EL (cell line): ENCODE measurements at places on chromosomes 1 and 21.
A peak's percentile ranks its signal among the peaks of the same experiment; 100 is the strongest.

- no peak for DNase-seq
These were observed 24.3 kb downstream of the KIAA1614 start for GRCh38 chr1:180937012-180937372.

GRCh38 chr1:234768171-234768568 is 158.2 kb upstream of the IRF2BP2 start:
- no peak for DNase-seq

DNA sequence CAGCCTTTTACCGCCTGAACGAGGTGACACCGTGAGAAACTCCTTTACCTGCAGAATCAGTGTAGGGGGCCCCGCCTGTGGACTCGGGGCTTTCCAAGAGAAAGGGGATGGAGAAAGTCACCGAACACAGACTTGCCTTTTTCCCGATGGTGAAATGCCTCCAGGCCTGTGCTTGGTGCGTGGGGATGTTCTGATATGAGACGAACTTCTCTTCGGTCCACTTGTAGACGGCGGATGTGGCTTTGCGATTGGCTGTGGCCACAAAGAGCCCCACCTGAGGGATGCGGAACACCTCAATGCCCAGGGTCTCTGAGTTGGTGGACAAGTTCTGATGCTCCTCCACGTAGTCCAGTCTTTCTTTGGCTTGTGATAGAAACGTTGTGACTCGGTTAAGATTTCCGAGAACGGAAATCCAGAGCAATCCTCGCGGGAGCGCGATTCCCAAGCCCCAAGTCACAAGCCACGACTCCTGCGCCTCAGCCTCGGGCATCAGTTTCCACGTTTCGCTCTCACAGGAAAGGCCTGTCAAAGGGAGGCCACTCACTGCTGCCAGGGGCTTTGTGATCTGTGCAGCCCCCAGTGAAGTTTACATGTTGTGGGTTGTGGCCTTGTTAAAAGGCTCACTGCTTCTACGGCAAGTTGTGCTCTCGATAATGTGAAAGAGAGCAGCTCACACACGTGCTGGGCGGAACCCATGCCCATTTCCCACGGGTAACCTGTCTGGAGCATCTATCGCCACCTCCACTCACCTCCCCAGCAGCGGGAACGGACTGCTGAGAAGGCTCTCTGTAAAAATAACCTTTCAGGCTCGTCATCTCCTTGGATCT is 12.6 kb downstream of the KRTAP10-1 start:
- DNase-seq = no peak

DNA sequence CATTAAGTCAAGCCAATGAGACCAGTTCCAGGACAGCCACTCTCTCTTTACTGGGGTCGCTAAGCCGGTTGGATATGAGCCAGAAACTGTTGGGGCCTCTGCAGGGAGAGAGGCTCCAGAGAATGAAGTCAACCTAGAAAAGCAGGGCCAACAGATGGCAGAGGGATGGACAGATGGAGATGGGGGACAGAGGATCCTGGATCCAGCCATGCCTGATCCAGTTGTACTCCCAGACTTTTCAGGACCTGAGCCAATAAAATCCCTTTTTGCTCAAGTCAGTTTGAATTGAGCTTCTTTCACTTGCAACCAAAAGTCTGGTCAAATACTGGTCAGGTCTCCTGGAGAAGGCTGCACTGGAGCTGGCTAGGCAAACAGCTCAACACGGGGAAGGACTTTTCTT is 2.2 kb downstream of the DHCR24 start:
- no peak for DNase-seq

GRCh38 chr1:206734499-206735142 is 36.0 kb upstream of the IL19 start:
- DNase-seq = peak; percentile 44

DNA sequence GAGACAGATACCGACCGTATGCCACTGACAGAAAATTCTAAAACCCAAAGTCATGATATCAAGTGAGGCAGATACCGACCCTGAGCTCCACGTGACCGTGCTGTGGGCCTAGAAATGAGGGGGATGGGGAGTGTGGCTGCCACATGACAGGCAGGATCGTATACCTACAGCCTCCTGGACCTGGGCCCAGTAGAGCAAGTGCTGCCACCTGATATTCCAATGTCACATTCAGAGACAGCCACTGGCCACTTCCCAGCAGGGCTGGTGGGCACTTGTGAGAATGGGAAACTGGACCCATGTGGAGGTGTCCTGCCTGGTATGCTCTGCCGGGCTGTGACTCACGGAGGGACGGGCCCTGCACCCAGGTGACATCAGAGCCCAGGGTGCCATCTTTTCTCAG is 44.6 kb upstream of the CLDN14 start:
- no peak for DNase-seq

GRCh38 chr1:180153032-180153431 is 1.6 kb upstream of the QSOX1 start:
- no peak for DNase-seq

DNA sequence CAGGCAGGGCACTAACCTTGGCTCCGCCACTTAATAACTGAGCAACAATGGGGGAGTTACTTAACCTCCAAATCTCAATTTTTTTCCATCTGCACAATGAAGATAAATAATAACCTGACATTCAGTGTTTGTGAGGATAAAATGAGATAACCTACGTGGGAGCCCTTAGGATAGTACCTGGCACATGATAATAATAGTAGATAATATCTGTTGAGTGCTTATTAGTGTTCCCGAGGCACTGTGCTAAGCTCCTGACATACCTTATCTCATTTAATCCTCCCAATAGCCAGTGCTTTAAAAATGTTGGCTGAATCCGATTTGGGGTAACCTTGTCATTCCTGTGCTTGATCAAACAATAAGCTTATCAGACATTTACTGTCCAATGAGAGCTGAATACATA is 128.7 kb upstream of the UBE2U start:
- DNase-seq = no peak

DNA sequence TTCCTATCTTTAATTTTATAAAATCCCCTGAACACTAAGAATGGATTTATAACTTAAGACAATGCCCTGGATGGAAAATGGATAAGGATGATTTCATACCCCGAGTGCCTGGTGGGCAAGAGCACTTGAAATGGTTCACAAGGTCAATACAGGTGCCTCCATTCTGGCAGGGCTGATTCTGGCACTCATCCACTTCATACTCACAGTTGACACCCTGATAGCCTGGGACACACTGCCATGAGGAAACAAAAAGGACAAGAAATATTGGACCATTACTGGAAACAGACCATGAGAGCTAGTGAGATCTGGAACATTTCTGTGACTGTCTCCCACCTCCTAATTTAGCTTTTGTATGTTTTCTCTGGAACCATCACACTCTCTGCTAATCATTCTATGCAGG is 39.1 kb upstream of the ADAM30 start:
- DNase-seq = no peak

DNA sequence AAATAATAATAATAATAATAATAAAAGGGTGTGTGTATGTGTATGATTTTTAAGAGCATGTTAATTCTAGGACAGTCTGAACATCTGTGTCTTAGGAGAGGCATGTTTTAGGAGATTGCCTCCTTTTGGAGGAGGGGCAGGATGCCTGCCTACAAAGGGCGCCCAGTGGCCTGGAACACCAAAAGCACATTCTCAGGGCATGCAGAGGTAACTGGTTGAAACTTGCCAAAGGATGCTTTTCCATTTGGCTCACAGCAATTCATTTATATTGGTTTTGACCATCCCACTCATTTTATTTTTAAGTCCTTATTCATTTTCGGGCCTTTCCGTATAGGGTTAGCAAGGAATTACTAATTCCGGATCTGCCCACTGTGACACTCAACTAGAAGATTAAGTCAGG is 21.1 kb upstream of the LAMC2 start:
- no peak for DNase-seq

- no peak for DNase-seq
These were observed 21.3 kb downstream of the RBM15 start for GRCh38 chr1:110360431-110360830.

DNA sequence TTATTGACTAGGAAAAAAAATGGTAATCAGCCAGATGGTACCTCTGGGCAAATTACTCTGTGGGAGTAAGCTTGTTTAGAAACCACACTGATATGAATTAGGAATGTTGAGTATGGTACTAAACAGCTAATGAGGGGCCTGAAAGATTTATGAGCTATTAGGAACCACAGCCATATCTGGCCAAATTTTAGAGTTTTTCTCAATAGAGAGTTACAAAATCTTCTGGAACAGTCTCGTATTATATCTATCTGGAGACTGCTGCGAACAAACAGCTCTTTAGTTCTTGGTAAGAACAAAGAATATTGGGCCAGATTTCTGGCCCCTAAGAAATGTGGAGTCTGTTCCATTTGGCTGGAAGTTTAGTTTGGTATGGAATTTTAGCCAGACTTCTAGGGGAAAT is 4.9 kb upstream of the PODN start:
- DNase-seq = no peak

DNA sequence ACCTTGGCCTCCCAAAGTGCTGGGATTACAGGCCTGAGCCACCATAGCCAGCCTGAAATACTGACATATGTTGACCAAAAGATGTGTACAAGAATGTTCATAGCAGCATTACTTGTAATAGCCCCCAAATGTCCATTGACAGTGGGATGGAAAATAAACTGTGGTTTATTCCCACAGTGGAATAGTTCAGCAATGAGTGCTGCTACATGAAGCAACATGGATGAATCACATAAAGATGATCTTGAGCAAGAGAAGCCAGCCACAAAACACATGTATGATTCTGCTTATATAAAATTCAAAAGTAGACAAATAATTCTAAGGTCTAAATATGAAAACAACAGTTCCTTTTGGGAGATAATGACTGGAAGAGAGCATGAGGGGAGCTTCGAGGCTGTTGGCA is 9.1 kb upstream of the CREG1 start:
- DNase-seq = peak; percentile 10

- no peak for DNase-seq
These were observed 11.8 kb downstream of the CD101 start for GRCh38 chr1:117013309-117013858.

DNA sequence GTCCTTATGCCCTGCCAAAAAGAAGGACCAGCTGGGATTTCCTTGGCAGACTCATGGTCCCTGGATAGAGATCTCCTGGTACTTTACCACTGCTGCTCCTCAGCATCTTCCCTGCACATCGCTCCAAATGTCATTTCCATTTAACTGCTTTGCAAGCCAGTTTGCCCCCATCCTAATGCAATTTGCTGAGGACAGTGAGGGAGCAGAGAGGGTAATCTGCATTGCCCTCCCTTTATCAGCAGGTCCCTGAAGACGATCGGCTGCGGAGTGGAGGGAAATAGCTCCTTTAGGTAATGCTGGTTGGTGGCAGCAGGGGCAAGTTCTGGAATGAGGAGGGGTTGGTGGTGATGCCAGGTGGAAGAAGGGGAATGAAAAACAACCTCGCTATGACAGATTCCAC is 2.7 kb downstream of the PLXNA2 start:
- DNase-seq = no peak

- DNase-seq = no peak
These were observed 103.8 kb downstream of the GREM2 start for GRCh38 chr1:240508201-240508600.

DNA sequence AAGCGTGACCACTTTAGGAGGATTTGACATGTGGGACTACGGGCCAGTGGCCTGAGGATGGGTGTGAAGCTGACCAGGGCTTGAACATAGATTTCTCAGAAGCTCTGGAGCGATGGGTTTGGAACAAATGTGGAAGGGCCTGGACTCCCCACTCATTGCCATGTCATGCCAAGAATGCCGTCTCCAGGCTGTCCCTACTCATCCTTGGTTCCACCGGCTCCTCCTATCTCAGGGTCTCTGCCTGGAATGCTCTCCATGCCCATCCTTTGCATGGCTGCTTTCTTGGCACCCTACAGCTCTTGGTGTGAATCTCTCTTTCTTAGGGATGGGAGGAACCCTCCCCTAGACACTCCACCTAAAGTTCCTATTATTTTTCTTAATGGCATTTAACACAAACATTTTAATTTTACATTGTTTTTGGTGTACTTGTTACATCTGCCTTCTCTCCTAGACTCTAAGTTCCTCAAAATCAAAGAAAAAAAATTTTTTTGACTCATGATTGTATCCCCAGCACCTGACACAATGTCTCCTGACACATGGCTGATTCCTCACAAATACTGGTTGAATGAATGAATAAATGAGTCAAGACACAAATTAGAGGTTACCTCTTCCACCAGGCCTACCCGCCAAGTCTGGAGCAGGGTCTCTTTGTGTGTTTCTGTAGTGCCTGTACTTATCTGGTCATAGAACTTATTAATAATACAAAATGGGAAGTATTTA is 114.5 kb downstream of the OMA1 start:
- no peak for DNase-seq

GRCh38 chr1:9193233-9193625 is 41.3 kb upstream of the H6PD start:
- no peak for DNase-seq

DNA sequence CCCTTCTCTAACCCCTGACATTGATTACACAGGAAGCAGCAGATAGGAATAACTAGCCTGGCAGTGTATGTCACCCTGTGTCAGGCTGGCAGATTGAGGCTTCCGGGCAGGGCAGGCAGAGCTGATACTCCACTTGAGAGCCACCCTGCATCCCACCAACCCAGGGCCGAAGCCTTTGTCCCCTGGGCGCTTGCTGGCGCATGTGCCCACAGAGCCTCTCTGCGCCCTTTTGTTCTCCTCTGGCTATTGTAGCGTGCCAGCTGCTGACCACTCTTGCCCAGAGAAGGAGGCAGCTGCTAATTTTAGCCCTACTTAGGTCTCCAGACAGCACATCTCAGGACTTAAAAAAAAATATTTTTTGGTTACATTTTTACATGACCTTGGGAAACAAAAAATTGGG is 304.9 kb downstream of the HHAT start:
- DNase-seq = no peak

- no peak for DNase-seq
These were observed at the start of gene PLD5 for GRCh38 chr1:242524571-242525359. Gene PLD5, minus strand, starts transcription at chr1:242524697.

DNA sequence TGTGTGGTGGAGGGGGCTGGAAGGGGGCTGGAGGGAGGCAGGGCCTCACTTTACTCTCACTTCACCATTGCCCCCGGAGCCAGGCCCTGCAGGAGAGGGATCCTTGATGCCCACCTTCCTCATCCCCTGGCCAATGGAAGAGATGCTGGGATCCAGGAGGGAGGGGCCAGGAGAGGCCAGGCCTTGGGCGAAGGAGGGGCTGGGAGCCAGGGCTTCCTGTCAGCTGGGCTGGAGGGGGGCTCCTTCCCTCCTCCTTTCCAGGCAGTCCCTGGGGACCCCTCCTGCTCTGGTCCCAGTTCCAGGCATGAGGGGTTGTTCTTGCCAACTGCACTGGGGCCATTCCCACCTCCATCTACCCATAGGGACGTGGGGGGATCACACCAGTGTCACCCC is 5.7 kb downstream of the AHDC1 start:
- DNase-seq = no peak

DNA sequence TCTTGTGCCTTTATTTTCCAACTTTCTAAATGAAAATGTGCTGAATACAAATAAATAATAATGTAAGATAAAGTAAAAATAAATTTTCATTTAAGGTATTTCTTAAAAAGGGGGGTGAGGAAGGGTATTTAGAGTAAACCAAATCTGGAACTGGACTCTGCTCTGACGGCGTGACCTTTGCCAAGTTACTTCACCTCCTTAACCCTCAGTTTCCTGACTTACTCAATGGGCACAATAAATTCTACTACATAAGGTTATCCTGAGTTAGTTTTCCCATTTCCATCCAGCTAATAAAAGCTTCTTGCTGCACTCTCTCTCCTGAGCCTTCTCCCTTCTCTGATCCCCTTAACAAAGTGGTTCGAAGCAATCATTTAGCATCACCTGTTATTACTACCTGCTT is 93.9 kb downstream of the NID1 start:
- DNase-seq = no peak
